ENCODE measurements at places on chromosomes 6 and 20.
A peak's percentile ranks its signal among the peaks of the same experiment; 100 is the strongest.

- no peak for DNase-seq
Measured at GRCh38 chr6:112911959-112912358, 564.8 kb downstream of the RFPL4B start.

GRCh38 chr6:108947114-108947854, 99.1 kb downstream of the ARMC2 start:
- DNase-seq, result peak; percentile 24

GRCh38 chr20:10462516-10462915, 27.4 kb downstream of the SLX4IP start:
- DNase-seq, result no peak

DNA sequence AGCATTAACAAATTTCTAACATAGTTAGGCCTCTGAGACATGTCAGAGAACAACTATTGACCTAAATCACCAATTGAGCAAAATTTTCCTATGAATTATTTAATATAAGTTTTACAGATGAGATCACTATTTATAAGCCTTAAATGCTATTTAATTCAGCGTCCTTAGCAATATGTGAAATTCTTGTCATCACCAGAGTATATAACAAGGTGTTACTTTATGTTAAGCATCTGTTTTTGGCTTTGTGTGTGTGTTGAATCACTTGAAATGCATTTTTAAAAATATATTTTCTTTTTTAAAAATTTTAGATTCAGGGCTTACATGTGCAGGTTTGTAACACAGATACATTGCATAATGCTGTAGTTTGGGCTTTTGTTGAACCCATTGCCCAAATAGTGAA, 794.1 kb downstream of the EYS start:
- DNase-seq, result no peak

- DNase-seq, result no peak
Measured at GRCh38 chr6:33276581-33276863, 401 bp upstream of the B3GALT4 start.

DNA sequence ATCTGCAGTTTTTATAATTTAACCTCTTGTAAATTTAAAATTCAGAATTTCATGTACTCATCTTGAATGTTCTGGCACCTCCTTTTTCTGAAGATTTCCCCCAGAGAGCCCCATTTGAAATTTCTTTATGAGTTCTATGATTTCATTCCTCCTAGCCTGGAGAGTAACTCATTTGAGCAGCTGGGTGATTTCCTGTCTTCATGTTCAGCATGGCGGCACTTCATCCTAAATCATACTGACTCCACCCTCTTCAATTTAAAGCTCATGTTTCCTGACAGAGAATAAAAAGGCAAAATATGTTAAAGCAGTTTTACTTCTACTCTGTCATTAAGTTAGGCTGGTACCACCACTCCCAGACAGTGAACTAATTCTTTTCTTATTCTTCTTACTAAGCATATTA, 250.9 kb upstream of the POU3F2 start:
- DNase-seq, result no peak

DNA sequence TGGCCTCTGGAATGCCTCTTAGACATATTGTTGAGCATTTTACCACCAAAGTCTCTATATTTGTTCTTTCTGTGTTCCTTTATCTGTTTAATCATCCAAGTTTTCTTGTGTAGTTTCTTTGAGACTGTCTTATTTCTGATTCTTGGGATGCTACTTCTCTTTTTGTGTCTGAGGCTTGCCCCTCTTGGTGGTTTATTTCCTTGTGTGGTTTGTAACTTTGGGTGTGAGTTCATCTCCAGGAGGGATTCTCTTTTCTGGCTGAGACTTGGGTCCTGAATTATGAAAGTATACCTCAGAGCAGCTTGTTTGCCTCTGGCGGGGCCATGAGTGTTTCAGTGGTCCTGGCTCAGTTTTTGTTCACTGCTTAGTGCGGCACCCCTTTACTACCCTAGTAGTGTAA, 33.9 kb downstream of the PPARD start:
- no peak for DNase-seq

DNA sequence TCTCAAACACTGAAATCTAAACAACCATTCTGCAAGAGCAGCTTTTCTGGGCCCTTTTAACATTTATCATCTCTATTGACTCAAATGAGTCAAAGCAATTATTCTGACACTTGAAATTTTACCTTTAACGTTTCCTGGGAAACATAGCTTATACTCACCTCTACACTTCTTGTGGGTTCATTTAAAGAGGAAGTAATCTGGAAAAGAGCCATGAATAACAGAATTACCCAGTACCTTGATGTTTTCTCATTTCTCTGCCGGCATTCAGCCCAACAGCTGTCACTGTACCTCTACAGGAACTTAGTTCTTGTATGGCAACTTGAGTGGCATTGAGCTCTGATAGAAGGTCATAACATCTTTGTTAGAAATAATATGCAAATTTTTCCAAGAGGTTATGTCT, 272.2 kb downstream of the KCNQ5 start:
- no peak for DNase-seq

DNA sequence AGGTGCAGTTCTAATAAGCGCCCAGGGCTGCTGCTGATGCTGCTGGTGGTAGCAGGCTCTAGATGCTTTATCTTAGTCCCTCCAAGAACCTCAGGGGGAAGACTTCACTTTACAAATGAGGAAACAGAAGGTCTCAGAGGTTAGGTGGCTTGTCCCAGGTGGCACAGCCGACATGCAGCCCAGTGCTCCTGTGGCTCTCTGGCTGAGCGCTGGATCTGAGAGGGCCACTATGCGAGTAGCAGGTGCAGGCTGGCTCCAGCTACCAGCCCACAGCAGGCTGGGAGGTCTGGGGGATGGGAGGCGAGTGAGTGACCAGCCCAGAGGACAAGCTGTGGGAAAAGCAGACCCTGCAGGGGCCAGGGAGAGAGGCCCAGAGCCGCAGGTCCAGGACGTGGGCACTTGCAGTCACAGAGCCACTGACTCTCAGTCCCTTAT, 90.9 kb downstream of the PRND start:
- DNase-seq, result no peak

- DNase-seq, result no peak
Measured at GRCh38 chr6:166957087-166957804, 896 bp upstream of the RNASET2 start.

DNA sequence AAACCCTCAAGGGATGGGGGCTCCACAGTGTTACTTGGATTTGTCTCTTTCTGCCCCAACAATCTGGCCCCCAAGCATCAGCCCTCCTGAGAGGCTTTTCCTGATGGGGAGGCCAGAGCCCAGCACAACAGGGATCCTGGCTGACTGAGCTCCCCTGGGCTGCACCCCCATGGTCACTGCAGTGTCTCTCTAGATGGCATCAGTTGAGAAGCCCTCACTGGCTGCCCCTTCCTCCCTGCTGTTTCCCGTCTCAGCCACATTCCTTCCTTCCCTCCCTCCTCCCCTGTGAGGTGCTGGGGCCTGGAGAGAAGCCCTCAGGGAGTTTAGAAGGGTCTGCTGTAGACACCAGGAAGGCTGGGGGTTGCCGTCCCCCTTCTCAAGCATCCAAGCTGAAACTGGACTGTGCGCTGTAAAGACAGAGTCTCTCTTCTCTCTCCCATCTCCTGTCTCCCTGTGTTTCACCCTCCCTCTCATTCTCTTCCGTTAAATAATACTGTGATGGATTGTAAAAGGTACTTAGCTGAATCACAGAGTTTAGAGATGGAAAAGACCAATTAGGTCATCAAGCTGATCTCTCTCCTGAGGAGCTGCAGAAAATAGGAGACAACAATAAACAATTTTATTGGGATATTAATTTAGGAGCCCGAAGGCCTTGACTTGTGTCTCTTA, 29.7 kb downstream of the SAYSD1 start:
- no peak for DNase-seq

GRCh38 chr20:1926237-1926636, 31.0 kb downstream of the SIRPA start:
- no peak for DNase-seq

GRCh38 chr6:108869876-108870275, 21.7 kb downstream of the ARMC2 start:
- DNase-seq, result no peak

DNA sequence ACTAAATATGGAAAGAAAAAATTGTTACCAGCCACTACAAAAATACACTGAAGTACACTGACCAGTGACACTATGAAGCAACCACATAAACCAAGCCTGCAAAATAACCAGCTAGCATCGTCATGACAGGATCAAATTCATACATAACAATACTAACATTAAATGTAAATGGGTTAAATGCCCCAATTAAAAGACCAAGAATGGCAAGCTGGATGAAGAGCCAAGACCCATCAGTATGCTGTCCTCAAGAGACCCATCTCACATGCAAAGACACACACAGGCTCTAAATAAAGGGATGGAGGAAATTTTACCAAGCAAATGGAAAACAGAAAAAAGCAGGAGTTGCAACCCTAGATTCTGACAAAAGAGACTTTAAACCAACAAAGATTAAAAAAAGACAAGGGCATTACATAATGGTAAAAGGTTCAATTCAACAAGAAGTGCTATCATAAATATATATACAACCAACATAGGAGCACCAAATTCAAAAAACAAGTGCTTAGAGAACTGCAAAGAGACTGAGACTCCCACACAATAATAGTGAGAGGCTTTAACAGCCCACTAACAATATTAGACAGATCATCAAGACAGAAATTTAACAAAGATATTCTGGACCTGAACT, 104.8 kb downstream of the HACE1 start:
- no peak for DNase-seq

DNA sequence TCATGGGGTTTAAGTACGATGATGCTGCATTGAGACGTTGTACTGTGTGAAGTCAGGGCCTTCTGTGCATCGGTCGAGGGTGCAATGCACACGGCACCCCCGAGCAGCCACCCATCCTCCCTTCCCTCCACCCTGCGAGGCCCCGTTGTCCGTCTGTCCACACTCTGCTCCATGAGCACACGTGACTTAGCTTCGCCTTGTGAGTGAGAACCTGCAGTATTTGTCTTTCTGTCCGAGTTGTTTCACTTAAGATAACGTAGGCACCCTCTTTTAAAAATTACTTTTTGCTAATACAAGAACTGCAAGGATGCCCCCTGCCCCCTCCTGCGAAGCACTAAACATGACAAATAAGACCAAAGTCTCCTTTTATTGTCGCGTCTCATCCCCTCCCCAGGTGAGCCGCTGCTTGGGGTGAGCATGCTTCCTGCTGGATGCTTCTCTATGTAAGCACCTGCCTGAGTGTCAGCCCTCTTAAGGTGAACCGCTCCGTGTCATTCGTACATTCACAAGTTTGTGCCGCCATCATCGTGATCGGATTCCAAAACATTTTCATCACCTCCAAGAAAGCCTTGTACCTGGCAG, 3.6 kb upstream of the RBBP8NL start:
- no peak for DNase-seq

DNA sequence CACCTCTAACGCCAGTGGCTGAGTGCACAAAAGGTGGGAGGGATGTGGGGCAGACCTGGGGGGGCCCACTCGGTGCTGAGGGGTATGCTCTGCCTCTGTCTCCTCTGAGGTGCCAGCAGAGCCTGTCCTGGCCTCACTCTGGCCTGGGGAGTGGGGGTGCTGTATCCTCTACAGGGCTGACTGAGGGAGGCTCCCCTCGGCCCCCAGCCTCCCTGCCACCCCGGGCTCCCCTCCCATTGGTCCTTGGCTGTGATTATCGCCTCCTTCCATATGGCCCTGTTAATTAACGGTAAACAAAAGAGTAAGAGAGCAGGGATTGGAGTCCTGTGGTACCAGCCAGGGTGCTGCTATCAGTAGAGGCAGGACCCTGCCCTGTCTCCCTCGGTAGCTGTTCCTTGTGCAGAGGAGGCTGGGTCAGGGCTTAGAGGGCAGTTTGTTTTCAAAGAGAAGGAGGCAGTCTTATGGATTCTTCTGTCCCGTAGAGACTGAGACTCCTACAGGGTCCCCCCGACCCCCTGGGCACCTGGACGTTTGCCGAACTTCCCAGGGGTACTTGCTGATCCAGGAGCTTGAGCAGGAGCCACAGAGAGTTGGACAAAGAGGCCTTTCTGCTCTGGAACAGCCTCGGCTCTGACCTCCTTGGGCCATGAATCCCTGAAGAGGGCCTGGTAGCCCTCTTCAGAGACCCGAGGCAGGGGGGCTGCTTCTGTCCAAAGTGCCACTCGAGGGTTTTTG, 1.8 kb downstream of the MYT1 start:
- no peak for DNase-seq

GRCh38 chr6:166456395-166457156, 73.8 kb upstream of the MPC1 start:
- DNase-seq, result no peak

DNA sequence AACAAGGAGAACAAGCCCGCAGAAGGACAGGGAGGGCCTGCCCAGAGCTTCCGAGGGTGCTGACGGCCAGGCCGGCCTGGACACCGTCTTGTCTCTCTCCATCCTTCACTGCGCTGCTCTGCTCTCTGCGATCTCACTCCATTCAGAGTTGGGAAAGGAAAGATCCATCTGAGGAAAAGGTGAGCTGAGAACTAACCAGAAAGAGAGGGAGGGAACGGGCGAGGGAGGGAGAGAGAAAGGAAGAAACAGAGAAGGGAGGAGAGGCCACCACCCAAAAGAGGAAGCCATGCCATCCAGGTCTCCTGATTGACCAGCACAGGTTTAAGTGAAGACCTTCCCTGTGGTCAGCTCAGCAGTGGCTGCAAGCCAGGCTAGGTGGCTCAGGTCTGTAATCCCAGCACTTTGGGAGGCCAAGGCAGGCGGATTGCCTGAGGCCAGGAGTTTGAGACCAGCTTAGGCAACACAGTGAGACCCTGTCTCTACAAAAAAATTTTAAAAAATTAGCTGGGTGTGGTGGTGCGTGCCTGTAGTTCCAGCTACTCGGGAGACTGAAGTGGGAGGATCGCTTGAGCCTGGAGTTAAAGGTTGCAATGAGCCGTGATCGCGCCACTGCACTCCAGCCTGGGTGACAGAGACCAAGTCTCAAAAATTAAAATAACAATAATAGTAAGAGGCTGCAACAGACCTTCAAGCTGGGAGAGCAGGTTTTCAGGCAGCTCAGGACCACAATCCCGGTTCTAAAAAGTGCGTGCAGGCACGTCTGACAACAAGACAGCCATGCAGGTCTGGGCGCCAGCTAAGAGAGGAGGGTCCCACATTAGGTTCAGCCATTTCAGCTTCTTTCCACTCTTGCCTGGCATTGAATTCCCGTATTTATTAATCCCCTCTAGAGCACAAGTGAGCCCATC, 34.2 kb upstream of the DLGAP4 start:
- DNase-seq, result no peak

DNA sequence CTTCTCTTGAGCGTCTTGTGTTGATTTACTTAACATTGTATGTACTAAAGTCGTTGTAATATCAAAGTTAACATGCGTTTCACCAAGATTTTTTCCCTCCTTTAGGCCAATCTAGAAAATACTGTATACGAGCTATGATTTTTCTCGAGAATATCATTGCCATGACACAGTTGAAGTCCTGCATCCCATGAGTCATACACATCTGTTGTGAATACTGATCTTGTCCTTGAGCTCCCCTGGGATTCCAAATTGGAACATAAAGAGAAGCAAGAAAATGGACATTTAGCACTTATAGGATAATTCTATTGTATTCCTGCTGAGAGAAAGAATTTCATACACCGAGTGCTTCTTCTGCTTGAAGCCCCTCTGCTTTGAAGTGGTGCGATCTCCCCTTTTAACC, 109.6 kb downstream of the SLC35B3 start:
- DNase-seq, result no peak

DNA sequence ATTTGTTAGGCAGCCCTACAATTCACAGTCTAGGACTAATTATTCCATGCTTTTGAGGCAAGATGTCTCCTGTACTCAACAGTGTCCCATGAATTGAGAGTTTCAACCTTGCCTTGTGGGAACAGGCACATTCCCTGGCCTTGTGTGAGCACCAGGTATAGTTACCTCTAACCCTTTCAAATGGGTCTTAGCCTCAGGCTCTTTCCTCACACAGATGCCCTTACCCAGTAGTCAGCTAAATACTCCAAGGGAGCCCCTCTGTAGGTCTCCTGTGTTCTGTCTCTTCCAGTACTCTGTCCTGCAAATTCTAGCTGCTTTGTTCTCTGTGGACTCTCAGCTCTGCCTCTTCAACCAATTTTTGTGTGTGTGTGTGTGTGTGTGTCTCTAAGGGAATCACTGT, 135.3 kb downstream of the ZFAND3 start:
- DNase-seq, result no peak

Measured in AG04449 (cell line).